ENCODE measurements at places on chromosomes 6 and 20. TPM values are rescaled to one million over a fixed set of nuclear protein-coding genes. Genes with fewer than 3 reads are reported as not detected.
A peak's percentile ranks its signal among the peaks of the same experiment; 100 is the strongest.

DNA sequence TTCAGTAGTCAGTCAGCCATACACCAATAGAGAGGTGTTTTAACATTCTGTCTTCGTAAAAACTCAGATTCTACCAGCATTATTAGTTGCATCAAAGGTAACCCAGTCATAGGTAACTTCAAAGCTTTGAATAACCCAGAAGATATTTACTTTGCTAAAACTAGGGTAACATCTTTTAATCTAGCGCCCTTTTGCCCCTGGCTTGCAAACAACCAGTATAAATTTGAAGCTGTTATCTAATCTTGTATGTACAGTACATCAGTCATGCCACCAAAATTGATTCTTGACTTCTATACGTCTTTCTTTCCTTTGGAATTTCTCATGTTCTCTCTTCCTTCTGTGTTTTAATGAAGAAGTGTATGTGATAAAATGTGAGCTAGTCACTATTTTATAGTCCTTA, 109.3 kb downstream of the LIN28B start:
- H3K4me1 ChIP-seq, result no peaks in the 10 kb centered on the region
- H3K4me3 ChIP-seq, result no peak overlapping the region
- no peak for DNase-seq
- no peak overlapping the region for H3K27ac ChIP-seq
- no peaks in the 10 kb centered on the region for H3K27me3 ChIP-seq

DNA sequence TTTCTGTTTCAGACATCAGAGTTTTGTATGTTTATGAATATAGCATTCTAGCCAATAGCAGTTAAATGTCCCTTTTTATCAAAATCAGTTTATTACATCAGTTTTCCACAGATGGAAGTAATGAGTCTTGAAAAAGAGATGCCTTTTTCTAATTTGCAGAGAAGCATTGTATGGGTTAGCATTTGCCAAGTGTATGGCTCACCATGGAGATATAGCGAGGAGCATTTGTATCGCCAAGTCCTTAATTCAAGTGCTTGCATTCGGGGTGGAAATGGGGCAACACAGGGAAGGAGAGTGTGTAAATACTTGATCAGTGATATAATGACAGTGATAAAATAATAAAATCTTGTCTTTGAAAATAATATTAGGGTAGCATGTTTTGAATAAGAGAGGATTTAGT, 42.9 kb downstream of the TXLNB start:
- no peaks in the 10 kb centered on the region for H3K36me3 ChIP-seq
- H3K27me3 ChIP-seq, result no peaks in the 10 kb centered on the region

- H3K36me3 ChIP-seq, result no peaks in the 10 kb centered on the region
- H3K4me3 ChIP-seq, result no peak overlapping the region
- H3K27me3 ChIP-seq, result no peaks in the 10 kb centered on the region
- peak; percentile 14 for DNase-seq
These were observed 55.4 kb downstream of the GFOD1 start for GRCh38 chr6:13431861-13432465.

- no peak overlapping the region for H3K27ac ChIP-seq
- H3K4me1 ChIP-seq, result peaks cover 18% of the 10 kb centered on the region
- DNase-seq, result no peak
- peaks cover 35% of the 10 kb centered on the region for H3K27me3 ChIP-seq
These were observed 11.8 kb upstream of the KCNQ2 start for GRCh38 chr20:63484236-63484635.

The MACROD2 gene
- 0.08 TPM for total RNA-seq

DNA sequence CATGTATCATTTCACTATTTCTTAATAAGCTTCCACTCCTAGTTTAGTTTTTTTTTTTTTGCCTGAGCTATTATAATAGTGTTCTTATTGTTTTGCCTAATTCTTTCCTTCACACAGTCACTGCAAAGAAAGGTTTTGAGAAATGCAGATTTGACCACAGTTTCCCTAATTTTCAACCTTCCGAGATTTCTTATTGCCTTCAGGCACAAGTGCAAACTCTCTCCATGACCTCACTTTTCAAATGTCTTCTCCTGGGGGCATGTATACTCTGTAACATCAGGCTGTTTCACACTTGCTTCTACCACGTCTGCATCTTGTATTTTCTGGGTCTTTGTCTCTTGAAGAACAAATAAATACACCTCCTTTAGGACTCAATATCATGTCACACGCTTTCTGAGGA, 339.0 kb upstream of the CITED2 start:
- no peak for DNase-seq
- H3K4me1 ChIP-seq, result peaks cover 5% of the 10 kb centered on the region
- H3K27me3 ChIP-seq, result no peaks in the 10 kb centered on the region
- no peak overlapping the region for H3K4me3 ChIP-seq
- H3K27ac ChIP-seq, result no peak overlapping the region

GRCh38 chr20:51362254-51362653, 180.3 kb downstream of the NFATC2 start:
- peaks cover 32% of the 10 kb centered on the region for H3K4me1 ChIP-seq
- DNase-seq, result no peak
- H3K27me3 ChIP-seq, result no peaks in the 10 kb centered on the region
- no peaks in the 10 kb centered on the region for H3K36me3 ChIP-seq

The SMOC2 gene
- total RNA-seq, result not detected

DNA sequence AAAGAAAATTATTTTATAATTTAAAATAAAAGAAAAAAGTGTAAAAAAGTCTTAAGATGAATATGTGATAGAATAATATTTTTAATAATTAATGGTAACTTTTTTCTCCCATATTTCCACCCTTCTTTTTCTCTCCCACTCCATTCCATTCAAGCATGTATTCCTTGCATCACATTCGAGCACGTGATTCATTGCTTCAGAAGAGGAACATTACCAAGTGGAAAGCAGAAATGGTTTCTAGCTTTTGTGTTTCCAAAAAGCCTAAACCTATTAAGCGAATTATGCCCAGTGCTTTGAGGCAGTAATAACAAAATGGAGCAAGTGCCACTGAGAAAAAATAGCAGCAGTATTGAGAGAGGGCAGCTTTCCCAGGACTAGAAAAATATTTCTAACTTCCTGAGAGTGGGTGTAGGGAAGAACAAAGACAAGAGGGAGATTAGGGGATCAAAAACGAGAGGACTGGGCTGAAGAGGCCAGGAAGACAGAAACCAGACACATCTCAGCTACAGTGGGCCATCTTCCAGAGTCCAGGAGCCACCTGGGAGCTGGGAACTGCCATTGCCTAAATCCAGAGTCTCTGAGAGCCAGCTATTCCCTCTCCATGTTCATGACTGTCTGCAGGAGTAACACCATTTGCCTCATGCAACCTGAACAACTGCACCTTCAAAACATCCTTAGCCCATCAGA, 15.0 kb upstream of the AKIRIN2 start:
- peaks cover 8% of the 10 kb centered on the region for H3K4me1 ChIP-seq
- H3K36me3 ChIP-seq, result no peaks in the 10 kb centered on the region
- no peaks in the 10 kb centered on the region for H3K27me3 ChIP-seq
- no peak overlapping the region for H3K4me3 ChIP-seq
- no peak overlapping the region for H3K27ac ChIP-seq

DNA sequence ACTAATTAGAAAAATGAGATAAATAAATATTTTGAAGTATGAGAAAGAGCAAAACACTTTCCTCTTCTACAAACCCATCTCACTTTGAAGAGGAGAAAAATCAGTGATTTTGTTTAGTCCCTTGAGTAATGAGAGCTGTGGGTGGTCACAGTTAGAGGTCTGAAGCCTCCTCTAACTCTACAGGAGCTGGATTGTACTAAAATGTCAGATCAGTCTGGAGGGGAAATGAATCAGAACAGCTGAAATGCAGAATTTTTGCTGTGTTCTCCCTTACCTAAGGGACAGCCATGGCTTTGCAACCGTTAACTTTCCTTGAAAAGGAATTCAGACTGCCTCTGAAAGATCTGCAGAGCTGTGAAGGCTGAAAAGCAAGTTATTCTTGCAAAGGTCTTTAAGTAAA, 11.4 kb upstream of the RFPL4B start:
- no peaks in the 10 kb centered on the region for H3K27me3 ChIP-seq
- H3K36me3 ChIP-seq, result no peaks in the 10 kb centered on the region
- H3K4me3 ChIP-seq, result no peak overlapping the region
- DNase-seq, result peak; percentile 55
- peak overlapping the region; percentile 81 for H3K27ac ChIP-seq

DNA sequence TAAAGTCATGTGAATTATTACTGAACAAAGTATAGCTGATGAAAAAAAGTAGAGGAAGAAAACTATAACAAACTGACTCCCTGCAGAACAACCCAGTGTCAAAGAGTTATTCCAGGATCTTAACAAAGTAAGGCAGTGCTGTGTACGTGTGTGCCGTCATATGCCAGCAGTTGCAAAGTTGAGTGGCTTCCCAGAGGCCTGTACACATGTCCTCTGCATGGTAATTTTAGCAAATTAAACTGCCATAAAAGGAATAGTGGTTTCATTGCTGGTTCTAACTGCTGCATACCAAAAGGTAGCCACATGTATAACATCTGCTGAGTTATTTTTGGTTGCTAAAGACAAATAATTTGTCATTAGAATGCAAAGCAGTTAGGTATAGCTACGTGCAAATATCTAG, 44.8 kb downstream of the RIPOR2 start:
- peaks cover 6% of the 10 kb centered on the region for H3K4me1 ChIP-seq
- H3K4me3 ChIP-seq, result no peak overlapping the region
- H3K27ac ChIP-seq, result no peak overlapping the region

DNA sequence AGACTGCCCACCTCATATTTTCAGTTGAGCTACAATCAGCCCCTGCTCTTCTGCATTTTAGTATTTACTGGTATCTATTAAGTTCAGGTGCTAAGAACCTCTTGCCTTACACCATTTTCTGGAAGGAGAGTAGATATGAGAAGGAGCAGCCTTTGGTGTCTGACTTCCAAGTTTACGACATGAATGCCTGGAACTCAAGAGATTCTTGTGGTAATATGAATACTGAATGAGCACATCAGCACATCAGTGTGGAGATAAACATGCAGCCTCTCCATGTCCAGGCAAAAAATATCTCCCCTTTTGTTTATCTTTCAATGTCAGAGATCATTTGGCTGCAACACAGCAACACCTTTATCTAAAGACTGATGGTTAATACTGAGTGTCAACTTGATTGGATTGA, 65.8 kb upstream of the THEMIS start:
- DNase-seq, result no peak
- no peak overlapping the region for H3K4me3 ChIP-seq
- no peaks in the 10 kb centered on the region for H3K27me3 ChIP-seq
- H3K27ac ChIP-seq, result no peak overlapping the region

All from SJCRH30 (cell line).